Fibroblast of skin of right biceps (primary cell): ENCODE measurements at places on chromosomes 4 and X.

DNA sequence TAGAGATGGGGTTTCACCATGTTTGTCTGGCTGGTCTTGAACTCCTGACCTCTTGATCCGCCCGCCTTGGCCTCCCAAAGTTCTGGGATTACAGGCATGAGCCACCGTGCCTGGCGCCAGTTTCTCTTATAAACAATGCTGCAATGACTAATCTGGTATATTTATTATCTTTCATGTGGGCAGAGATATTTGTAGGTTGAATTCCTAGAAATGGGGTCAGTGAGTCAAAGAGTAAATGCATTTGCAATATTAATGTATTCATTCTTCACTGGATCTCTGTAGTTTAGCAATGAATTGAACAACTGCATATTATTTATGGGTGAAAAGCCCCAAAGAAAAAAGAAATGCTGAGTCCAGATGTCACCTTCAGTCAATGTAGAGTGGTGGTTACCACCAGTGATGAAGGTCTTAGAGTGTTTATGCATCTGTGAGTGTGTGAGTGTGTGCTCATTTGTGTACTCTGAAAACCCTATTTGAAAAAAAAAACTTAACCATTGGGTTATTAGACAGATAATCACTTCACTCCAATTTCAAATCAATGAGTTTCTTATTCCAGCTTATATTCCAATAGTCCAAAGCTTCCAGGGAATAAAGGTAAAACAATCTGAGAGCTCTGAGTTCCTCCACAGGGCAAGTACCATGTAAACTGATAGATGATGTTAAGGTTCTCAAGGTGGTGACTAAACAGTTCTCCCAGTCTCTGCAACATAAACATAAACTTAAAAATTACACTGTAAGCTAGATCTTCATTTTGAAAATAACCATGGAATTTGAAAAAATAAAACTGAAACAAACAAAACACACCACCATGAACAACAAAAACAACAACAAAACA lies 22.6 kb upstream of the CD38 start:
- DNase-seq: peak; percentile 42

DNA sequence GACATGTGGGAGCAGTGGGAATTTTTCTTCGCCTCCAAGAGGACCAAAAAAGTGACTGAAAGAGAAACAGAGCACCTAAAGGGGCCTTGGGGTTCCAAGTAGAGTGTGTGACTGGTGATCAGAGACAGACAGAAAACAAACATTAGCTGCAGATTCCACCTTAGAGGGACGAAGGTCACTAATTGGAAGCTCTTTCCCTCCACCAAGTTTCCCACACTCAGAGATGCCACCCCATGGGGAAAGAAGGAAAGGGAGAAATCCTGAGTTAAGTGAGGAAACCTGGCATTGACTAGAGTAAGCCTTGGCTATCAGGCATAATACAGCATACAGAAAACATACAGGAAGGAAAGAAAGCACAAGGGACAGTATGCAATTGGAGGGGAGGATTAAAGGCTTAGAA lies 90.9 kb downstream of the HNRNPD start:
- no peak for DNase-seq

GRCh38 chr4:141810038-141810711 lies 173.8 kb downstream of the IL15 start:
- peak; percentile 43 for DNase-seq

DNA sequence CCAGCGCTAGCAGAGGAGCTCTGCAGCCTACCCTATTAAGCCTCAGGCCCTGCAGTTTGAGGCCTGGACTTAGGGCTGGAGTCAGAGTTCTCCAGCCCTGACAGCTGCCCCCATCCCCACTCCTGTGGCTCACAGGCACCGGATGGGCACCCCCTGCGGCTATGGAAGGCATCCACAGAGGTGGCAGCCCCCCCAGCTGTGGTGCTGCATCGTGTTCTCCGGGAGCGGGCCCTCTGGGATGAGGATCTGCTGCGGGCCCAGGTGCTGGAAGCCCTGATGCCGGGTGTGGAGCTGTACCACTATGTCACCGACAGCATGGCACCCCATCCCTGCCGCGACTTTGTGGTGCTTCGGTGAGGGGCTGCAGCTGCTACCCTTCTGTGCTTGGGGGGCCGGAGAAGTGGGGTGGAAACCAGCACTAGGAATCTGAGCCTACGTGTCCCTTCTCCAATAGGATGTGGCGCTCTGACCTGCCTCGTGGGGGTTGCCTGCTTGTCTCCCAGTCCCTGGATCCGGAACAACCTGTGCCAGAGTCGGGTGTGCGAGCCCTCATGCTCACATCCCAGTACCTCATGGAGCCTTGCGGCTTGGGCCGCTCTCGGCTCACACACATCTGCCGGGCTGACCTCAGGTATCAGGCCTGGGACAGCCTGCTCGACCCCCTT lies 76.2 kb downstream of the STARD8 start:
- no peak for DNase-seq

DNA sequence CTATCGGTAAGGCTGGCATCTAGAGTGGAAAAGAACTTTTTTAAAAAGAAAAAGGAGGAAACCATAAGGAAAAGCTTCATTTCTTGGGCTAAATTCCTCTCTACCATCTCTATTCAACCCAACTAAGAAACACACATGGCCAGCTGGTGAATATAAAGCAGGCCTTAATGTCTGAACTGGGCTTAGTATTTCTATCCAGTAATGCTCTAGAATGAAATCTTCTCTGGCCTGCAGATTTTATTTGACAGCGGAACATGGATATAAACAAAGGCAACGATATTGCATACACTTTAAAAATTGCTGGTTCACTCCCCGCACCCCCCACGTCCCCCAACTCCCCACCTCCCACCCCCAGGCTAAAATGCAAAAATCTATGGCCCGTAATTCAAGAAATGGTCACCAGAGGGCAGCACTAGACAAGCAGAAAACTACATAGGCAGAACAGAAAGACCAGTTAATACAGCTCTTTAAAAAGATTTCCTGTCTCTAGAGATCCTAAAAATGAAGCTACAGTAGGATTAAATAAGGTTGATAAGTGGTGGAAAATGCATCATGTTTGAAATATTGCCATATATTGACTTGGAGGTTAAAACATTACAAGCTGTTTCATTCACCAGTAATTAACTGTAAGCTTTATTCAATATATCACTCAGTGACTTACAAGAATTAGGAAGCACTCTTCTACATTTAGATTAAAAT lies 155.2 kb upstream of the GALNT7 start:
- peak; percentile 36 for DNase-seq

DNA sequence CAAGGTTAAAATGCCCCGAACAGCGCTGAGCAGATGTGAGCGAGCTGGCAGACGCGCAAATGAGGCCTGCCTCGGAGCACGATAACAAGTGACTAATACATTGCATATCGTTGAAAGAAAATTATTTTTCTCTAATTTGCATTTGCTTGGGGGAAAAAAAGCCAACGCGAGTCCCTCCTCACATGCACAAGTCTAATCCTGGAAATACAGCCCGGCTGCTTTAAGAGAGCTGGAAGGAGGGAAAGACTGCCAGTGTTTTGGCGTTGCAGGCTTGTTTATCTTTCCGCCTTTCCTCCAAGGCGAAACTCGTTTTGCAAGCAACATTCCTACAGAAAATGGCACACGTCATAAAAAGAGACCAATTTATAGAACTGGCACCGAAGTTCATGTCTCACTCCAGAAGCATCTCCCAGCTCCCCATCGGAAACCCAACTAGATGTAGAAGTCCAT lies 12.6 kb downstream of the BCOR start:
- peak; percentile 73 for DNase-seq

DNA sequence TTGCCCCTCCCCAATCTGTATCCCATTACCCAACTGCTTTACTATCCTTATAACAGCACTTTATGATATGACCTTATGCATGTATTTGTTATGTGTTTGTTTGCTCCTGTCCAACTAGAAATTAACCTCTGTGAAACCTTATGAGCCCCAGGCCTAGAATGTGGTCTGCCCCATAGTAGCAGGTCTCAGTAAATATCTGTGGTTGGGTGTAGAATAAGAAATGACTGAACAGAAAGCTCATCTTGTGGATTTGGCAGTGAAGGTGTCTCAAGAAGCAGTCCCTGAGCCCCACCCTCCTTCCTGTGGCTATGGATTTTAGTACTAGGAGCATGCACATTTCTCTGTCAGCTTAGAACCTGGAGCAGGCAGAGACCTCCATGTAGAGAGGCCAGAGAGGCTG lies 229.0 kb upstream of the LCORL start:
- DNase-seq: no peak

DNA sequence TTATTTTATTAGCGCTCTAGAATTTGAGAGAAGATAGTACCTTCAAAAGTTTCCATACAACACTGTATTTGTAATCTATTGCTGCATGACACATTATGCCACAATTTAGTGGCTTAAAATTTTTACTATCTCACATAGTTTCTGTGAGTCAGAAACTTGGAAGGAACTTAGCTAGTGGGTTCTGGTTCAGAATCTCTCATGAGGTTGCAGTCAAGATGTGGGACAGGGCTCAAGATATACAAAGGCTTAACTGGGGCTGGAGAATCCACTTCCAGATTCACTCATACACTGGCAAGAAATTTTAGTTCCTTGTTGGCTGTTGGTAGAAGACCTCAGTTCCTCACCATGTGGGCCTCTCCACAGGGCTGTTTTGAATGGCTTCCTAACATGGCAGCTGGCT lies 11.5 kb upstream of the C4orf54 start:
- DNase-seq: no peak

DNA sequence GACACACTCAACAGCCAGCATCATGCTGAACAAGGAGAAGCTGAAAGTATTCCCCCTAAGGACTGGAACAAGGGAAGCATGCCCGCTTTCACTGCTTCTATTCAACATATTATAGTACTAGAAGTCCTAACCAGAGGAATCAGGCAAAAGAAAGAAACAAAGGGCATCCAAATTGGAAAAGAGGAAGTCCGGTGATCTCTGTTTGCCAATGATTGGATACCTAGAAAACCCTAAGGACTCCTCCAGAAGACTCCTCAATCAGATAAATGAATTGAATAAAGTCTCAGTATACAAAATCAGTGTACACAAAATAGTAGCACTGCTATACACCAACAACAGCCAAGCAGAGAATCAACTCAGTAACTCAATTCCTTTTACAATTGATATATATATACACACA lies 44.8 kb downstream of the ARFIP1 start:
- DNase-seq: no peak

DNA sequence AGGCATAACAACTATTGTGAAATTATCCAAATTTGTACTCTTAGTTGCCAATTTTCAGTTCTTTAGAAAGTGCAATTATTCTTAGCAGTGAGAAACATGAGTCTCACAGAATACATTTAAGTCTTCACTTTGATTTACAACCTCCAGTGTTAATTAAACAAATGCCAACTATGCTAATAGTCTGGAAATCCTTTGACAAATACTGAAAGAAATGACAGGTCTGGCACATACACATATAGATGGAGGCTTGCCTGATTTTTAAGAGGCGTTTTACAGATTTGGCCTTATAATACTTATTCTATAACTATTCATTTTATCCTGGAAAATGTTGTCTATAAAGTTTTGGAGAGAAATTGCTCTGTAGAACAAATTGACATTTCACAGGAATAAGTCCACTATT lies 320.1 kb downstream of the TRIML1 start:
- DNase-seq: no peak

DNA sequence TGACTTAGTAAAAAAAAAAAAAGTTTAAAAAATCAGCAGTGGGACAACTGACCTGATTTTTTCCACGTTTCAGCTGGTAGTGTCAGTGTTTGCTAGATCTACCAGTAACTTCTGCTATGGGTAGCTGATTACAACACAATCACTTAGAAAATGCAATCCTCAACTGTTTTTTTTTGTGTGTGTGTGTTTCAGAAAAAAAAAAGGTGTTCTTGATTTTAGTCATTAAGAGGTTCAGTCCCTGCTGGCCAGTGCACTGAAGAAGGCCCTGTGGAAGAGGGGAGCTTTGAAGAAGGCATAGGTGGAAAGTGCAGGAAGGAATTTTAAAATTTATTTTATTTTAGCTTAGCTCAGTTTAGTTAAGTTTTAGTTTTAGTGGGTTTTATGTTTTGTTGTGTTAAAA lies 46.9 kb downstream of the SH2D1A start:
- no peak for DNase-seq

- peak; percentile 62 for DNase-seq
These were observed 133.6 kb upstream of the GIMD1 start for GRCh38 chr4:106502106-106502699.

DNA sequence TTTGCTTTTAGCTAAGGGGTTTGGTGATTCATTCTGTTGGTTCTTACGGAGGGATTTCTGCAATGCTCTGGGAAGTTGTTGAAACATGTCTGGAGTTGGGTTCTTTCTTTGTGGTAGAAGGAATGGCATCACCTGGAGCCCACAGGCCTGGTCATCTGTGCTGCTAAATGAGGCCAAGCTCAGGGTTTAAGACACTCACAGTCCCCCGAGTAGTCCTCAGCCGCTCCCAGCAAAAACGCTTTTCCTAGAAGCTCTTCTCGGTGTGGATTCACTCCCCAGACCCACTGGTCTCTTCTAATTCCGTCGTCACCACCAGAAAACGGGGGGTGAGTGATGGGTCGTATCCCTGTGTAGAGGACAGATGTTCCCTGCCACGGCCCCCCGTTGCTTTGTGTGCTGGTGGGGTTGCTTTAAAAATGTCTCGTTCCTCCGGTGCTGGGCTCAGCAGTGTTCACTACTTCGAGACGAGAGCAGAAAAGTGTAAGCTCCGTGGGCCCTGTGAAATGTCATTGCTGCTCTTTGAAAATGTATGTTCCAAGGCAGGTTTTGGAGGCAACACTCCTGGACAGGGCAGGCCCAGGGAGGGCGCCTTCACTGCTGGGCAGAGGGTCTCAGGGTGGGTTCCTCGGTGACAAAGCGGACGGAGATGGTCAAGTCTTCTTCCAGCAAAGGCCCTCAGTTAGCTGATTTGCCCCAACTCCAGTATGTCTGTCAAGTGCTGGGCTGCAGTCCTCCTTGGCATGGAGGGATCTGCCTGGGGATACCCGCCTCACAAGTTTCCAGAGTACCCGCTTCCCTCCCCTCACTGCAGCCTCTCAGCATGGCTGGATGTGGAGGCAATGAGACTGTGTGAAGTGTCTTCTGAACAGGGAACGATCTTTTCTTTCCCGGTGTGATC lies 37.3 kb downstream of the PSAPL1 start:
- DNase-seq: peak; percentile 19

DNA sequence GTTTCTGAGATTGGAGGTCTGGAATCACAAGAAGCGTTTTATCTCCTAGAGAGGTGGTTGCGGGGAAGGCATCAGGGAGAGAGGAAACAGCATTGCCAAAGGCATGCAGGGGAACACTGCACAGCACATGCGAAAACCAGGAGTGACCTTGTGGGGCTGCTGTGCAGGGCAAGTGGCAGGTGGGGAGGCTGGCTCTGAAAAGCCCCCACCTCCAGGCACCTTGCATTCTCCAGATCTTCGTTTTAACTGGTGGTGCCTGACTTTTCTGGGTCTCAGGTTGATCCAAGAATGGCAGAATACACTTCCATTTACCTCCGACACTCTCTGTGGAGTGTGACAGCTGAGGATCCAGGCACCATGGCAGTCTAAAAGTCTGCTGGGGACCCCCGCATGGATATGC lies 209.4 kb upstream of the LEF1 start:
- no peak for DNase-seq

- DNase-seq: no peak
These were observed 9.3 kb downstream of the PRDM8 start for GRCh38 chr4:80206521-80207171.

- no peak for DNase-seq
These were observed 28.1 kb downstream of the DDIT4L start for GRCh38 chr4:100162027-100162685.

- DNase-seq: no peak
These were observed 891 bp downstream of the XK start for GRCh38 chrX:37686369-37686995.
